GM23248 (cell line): ENCODE measurements at places on chromosomes 16 and 17.
A peak's percentile ranks its signal among the peaks of the same experiment; 100 is the strongest.

DNA sequence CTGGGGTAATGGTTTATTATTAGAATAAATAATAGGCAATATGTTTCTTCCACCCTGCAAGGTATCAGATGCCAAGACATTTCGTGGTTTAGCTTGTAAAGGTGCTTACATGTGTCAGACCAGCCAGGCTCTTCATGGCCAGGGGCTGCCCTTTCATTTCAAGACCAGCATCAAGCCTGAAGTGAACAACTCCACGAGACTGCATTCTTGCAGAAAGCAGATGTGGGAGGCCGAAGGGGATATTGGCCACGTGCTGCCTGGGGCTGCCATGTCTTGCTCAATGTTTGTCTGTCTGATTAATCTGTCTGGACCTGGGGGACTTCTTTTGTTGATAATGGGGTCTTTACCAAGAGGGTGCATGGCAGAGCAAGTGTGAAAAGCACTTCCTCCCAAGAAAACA lies 294.2 kb upstream of the RBFOX1 start:
- no peak overlapping the region for H3K27ac ChIP-seq
- H3K27me3 ChIP-seq = no peaks in the 10 kb centered on the region
- no peaks in the 10 kb centered on the region for H3K4me1 ChIP-seq
- no peaks in the 10 kb centered on the region for H3K36me3 ChIP-seq
- DNase-seq = no peak

GRCh38 chr17:55421179-55421934 lies at the start of gene MMD:
TSS of gene MMD (minus strand) at chr17:55421835. CDS start at chr17:55421695, 140 bp downstream.
- H3K4me1 ChIP-seq = no peaks in the 10 kb centered on the region
- H3K27ac ChIP-seq = no peak within 1 kb of the TSS
- peak within 1 kb of the TSS; percentile 77 for H3K4me3 ChIP-seq
- H3K27me3 ChIP-seq = no peaks in the 10 kb centered on the region; the same call in 1 of the 2 replicates

DNA sequence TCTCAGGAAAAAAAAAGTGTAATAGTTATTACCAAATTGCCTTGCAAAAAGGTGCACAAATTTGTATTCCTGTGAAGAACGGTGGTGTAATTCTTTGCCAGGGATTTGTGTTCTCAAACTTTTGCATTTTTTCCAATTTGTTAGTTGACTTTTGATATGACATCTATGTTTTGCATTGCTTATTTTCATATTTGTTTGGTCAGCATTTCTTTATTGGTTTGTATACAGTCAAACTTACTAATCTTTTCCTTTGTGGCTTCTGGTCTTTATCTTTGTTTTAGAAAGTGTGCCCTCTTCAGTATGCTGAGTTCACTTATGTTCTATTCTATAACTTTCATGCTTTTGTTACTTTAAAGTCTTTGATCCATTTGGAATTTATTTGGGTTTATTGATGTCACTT lies 226.2 kb upstream of the ZFHX3 start:
- no peaks in the 10 kb centered on the region for H3K36me3 ChIP-seq
- H3K27me3 ChIP-seq = peaks cover 2% of the 10 kb centered on the region
- no peak overlapping the region for H3K4me3 ChIP-seq
- no peaks in the 10 kb centered on the region for H3K4me1 ChIP-seq
- H3K27ac ChIP-seq = no peak overlapping the region

GRCh38 chr17:9021992-9022572 lies 772 bp downstream of the NTN1 start:
- no peaks in the 10 kb centered on the region for H3K4me1 ChIP-seq
- DNase-seq = peak; percentile 62
- no peak overlapping the region for H3K27ac ChIP-seq
- no peaks in the 10 kb centered on the region for H3K36me3 ChIP-seq
- peak overlapping the region; percentile 70 for H3K4me3 ChIP-seq

GRCh38 chr17:83103200-83103942 lies 24.0 kb downstream of the METRNL start:
- no peak overlapping the region for H3K4me3 ChIP-seq
- no peak overlapping the region; the same call in 1 of the 2 replicates for H3K27ac ChIP-seq
- peak; percentile 85 for DNase-seq
- peaks cover 52% of the 10 kb centered on the region for H3K4me1 ChIP-seq
- H3K27me3 ChIP-seq = no peaks in the 10 kb centered on the region

DNA sequence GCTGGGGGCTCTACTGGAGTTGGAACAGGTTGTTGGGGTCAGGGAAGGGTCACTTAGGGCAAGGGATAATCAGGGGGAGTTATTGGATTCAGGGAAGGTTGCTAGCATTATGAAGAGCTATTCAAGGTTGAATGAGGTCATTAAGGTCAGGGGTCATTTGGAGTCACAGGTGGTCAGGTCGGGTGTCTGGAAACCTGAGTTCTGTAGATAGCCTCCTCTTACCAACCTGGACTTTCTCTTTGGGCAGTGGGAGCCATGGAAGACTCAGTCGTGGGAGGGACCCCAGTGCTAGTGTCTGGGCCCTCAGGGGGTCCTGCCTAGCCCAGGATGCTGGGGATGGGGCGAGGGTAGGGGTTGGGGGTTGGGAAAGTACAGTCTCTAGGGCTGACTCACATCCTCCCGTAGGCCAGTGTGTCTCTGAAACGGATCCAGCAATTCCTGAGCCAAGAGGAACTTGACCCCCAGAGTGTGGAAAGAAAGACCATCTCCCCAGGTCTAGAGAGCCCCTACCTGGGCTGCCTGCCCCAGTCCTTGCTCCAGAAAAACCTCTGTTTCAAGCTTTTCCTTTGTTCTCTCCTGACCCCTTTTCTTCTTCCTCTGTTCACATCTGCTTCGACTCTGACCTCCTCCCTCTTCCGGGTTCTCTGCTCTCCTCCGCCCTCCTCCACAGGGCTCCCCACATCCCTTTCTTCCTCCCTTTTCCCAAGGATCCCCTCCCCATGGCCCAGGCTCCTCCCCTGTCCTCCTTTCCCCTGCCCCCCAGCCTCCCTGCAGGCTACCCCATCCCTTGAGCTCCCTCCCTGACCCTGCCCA lies 33.5 kb downstream of the ABCC3 start:
- H3K36me3 ChIP-seq = no peaks in the 10 kb centered on the region
- peaks cover 27% of the 10 kb centered on the region for H3K4me1 ChIP-seq
- H3K4me3 ChIP-seq = no peak overlapping the region
- H3K27me3 ChIP-seq = no peaks in the 10 kb centered on the region

GRCh38 chr16:82295290-82296201 lies 125.5 kb upstream of the MPHOSPH6 start:
- no peaks in the 10 kb centered on the region for H3K36me3 ChIP-seq
- no peaks in the 10 kb centered on the region for H3K4me1 ChIP-seq
- H3K4me3 ChIP-seq = no peak overlapping the region
- no peak overlapping the region for H3K27ac ChIP-seq
- DNase-seq = no peak
- no peaks in the 10 kb centered on the region; the same call in 1 of the 2 replicates for H3K27me3 ChIP-seq

- H3K4me3 ChIP-seq = no peak overlapping the region
- DNase-seq = no peak
- peaks cover 11% of the 10 kb centered on the region for H3K4me1 ChIP-seq
Observed at GRCh38 chr16:84448444-84448843, 56.0 kb downstream of the MEAK7 start.

DNA sequence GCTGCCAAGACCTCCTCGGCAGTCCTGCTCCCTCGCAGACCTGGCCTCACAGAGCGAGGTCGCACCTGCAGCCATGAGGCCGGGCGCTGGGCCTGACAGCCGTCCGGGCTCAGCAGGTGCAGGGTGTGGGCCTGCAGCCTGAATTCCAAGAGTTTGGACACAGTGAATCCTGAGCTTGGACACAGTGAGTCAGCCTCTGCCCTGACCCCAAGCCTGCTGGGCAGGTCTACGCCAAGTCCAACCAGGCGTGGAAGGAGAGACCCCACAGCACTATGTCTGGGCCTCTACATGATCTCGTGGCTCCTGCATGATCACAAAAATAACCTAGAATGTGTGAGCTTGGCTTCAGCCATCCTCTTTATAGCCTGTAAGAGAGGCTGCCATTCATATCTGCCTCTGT lies 121.0 kb downstream of the C16orf95 start:
- no peak for DNase-seq
- no peaks in the 10 kb centered on the region for H3K27me3 ChIP-seq
- no peak overlapping the region for H3K27ac ChIP-seq
- no peak overlapping the region for H3K4me3 ChIP-seq
- H3K36me3 ChIP-seq = no peaks in the 10 kb centered on the region

- no peaks in the 10 kb centered on the region for H3K27me3 ChIP-seq
- no peak overlapping the region for H3K27ac ChIP-seq
- H3K4me1 ChIP-seq = no peaks in the 10 kb centered on the region
- peaks cover 18% of the 10 kb centered on the region for H3K36me3 ChIP-seq
- DNase-seq = no peak
Observed at GRCh38 chr17:82947051-82947991, 107.5 kb upstream of the ZNF750 start.

DNA sequence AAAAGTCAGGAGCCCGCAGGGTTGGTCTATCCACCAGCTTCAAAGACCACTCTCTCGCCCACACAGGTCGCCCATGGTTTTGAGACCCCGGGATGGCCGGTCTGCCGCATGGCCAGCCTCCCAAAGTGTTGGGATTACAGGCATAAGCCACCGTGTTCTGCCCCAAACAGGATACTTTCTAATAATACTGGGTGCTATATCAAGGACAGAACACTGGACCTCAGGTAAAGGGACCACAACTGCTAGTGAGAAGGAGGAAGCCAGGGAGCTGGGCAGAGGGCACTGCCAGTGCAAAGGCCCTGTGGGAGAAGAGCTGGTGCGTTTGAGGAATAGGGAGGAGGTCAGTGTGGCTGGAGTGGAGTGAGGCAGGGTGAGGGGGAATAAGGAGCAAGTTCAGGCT lies 34.1 kb downstream of the IL21R start:
- peaks cover 16% of the 10 kb centered on the region for H3K4me1 ChIP-seq
- no peaks in the 10 kb centered on the region for H3K36me3 ChIP-seq
- no peak overlapping the region for H3K4me3 ChIP-seq
- DNase-seq = no peak

DNA sequence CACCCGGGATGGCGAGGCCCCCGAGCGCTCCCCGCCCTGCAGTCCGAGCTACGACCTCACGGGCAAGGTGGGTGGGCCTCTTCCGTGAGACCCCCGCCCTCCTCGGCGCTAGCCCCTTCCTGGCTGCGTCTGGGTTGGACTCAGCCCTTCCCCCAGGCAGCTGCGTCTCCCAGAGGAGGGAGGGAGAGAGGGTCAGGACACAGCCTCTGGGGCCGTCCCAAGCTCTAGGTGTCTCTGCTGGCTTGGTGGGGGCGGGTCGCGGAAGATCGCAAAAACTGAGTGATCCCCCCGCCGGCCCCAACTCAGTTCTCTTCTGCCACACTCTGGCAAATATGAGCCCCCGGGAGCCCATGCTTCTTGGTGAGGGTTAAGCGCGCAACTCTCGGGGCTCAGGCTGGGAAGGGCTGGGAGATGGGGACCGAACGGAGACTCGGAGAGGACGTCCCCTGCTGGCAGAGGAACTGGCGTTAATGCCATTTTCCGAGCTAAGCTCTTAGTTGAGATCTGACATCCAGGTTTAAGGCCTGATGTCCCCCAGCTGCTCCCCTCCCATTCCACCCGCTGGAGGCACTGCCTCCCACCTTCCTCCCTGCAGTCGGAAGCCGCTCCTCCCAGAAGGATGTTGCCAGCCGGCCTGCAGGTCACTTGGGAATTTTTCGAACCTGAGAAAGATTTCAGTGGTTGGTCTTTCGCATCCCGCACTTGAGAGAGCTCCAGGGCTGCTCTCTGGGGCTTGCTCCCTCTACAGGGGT lies 419 bp downstream of the RAB37 start:
- peak; percentile 47 for DNase-seq
- H3K4me1 ChIP-seq = no peaks in the 10 kb centered on the region
- no peak overlapping the region for H3K27ac ChIP-seq
- peaks cover 54% of the 10 kb centered on the region for H3K27me3 ChIP-seq
- H3K4me3 ChIP-seq = no peak overlapping the region
- H3K36me3 ChIP-seq = no peaks in the 10 kb centered on the region
